ENCODE measurements at places on chromosomes 3 and 15.

DNA sequence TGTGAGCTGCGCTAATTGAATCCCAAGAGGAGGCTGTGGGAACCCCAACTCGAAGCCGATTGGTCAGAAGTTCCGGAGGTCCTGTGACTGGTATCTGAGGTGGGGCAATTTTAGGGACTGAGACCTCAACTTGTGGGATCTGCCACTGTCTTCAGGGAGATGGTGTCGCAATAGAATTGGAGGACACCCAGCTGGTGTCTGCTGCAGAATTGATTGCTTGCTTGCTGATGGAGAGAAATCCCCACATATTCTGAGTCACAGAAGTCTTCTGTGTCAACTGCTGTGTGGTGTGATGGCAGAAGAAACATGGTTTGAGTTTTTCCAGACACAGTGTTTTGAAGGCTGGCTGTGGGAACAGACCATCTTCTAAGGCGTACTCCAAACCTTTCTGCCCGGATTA is 99.7 kb upstream of the PLXNA1 start:
- peak; percentile 39 for DNase-seq

GRCh38 chr3:90032980-90033641 is 925.7 kb downstream of the EPHA3 start:
- no peak for DNase-seq

GRCh38 chr3:65858749-65859148 is 180.0 kb downstream of the MAGI1 start:
- DNase-seq, result no peak

GRCh38 chr15:81049835-81050234 is 49.1 kb downstream of the TLNRD1 start:
- DNase-seq, result no peak

DNA sequence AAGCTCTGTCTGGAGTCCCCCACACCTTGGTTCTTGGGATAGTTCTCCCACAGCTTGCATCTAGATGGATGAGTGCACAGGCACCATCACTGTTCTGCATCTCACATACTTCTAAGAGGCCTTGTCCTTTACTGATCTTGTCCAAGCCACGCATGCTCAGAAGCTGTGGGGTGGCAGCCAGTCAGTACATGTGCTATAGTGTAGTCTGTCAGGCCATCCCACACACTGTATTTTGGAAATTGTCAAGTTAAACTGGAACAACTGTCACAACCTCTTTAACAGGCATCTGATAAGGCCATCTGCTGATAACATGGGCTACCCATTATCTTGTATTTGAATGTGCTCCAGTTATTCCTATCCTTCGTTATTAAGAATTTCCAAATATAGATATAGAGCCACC is 296.5 kb upstream of the AZI2 start:
- no peak for DNase-seq

- no peak for DNase-seq
Measured at GRCh38 chr3:179016979-179017670, 54.5 kb downstream of the ZMAT3 start.

GRCh38 chr3:65401359-65402305 is 637.1 kb downstream of the MAGI1 start:
- DNase-seq, result no peak

DNA sequence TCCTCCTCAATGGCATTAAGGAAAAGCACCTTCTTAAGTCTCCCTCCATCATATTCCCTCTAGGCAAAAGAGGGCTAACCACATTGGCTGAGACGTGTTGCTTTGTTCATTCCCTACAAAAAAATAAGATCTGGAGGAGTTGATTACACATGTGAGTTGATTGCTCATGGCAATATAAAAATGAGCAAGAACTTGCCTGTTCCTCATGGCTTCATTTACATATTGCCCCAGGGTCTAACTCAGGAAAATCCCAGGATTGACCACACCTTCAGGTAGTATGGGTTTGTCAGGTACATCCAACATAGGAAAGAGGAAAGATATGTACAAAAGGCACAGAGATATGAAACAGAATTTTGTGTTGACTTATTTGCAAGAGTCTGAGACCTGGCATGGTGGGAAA is 35.5 kb downstream of the NFKBIZ start:
- DNase-seq, result no peak

DNA sequence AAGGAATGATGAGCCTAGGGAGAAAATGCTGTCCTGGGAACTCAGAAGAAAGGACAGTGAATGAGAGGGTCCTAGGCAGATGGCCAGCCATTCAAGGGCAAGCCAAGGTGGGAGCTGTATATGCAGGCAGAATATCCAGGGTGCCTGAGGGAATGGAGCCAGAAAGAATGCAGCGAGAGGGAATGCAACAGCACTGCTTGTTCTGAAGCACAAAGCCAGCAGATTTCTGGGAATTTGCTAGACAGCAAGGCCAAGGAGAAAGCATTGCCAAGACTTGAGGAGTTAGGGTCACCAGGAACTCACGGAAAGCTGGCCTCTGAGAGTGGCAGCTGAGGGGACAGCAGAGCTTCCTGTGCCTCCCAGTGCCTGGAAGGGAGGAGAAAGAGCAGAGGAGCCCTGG is 200.6 kb downstream of the MYRIP start:
- no peak for DNase-seq

GRCh38 chr3:108133048-108133369 is 42.2 kb upstream of the CD47 start:
- DNase-seq, result no peak

GRCh38 chr3:32395496-32395895 is 3.8 kb downstream of the CMTM7 start:
- DNase-seq, result no peak

DNA sequence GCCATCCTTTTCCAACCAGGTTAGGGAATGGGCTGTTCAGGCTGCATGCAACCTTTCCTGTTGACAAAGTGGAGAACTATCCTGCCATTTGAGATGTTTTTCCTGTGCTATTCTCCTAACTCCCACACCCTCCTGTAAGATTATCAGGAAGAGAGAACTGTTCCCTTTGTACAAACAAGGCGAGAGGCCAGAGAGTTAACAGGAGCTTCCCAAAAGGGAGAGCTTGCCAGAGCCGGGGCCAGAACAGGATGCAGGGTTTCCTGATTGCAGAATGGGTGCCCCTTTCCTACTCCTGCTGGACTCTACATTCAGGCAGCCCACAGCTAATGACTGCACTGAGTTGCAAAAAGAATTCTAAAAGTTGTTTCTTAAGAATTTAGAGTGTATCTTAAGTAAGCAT is 17.1 kb downstream of the PML start:
- no peak for DNase-seq

- DNase-seq, result no peak
Measured at GRCh38 chr15:91853948-91854638, 585 bp downstream of the SLCO3A1 start.

DNA sequence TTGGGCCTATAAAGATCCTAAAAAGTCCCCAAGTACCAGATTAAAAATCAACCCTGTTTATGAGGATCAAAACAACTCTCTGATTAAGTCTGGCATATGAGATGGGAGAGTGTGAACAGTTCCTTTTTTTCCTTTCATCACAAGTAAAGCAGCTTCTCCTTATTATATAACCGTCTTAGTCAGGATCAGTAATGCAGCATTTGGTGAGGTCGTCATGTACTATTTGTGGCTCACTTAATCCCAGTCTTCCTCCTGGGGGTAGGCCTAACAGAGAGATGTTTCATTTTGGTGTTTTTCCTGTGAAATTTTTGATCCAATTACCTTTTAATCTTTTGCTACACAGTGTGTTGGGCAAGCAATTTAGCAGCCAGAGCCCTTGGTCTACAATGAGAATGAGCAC is 333.1 kb upstream of the KCNMB2 start:
- peak; percentile 66 for DNase-seq

DNA sequence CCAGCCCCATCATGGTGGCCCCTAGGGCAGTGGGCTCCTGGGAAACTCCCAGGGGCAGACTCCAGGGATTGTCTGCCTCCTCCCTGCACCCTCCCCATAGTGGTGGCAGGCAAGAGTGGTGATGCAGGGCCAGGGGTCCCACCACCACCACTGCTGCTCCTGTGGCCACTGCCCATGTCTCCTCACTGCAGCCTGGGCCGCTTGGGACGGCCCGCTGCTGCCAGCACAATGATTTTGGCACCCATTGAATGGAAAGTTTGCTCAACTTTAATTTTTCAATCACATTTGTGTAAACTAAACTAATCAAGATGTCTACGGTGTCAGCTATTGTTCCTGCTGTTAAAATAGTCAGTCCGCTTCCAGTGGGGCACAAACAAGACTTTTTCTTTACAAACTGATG is 92.1 kb upstream of the TNFSF10 start:
- DNase-seq, result no peak

GRCh38 chr3:128307029-128307633 is 153.8 kb downstream of the EEFSEC start:
- DNase-seq, result no peak

DNA sequence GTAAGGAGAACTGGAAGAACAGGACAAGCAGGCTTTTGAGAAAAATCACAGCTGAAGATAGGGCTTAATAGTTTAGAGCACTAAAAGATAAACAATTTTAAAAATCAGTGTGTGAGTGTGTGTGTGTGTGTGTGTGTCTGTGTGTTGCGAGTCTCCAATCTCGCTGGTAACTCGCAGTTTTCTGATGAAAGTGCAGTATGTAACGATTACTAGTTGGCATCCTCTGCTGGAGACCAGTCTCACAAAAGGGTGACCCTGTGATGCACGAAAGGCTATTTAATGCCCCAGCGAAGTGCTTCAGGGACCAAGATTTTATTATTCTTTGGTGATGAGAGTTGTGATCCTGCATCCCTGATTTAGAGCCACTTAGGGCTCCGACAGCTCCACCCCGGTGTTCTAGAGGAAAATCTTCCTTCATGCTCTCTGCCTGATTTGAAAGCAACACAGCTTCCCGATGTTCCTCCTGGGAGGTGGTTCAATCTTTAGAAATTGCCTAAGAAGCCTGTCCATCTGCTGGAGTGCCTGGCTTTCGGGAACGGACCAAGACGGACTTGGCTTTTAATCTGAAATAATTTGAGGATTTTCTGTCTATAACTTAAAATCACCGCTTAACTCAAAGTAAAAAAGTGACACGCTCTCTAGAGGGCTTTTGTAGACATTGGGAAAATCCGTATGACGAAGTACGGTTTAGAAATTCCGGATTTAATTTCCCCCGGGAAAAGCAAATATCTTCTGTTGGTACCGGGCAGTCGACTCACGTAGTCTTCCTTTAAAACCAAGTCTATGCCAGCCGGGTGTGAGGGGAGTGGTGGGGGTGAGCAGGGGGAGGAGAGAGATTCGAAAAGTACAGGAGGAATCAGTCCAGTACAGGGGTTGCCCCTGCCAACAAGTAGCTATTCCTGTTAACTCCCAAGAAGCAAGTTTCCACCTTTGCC is 1.1 kb upstream of the ALCAM start:
- peak; percentile 80 for DNase-seq

Measured in fibroblast of skin of scalp (primary cell).